ENCODE measurements at places on chromosomes 1 and 21.

GRCh38 chr1:41648844-41649243 is 164.4 kb upstream of the EDN2 start:
- DNase-seq, result no peak

GRCh38 chr21:35179990-35180540 is 131.0 kb upstream of the RUNX1 start:
- DNase-seq, result no peak

DNA sequence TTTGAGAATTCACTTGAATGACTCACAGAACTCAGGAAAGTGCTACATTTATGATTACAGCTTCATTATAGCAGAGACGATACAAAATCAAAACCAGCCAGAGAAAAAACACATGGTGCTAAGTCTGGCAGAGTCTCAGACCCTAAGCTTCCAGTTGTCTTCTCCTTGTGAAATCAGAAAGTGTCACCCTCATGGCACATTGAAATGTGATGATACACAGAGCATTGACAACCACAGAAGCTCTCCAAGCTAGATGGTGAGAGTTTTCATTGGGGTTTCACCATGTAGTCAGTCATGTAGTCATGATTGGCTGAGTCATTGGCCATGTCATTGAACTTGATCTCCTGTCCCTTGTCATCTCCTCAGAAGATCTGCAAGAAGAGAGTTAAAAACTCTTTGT is 526.6 kb downstream of the MRPL39 start:
- no peak for DNase-seq

GRCh38 chr1:94408104-94408830 is 9.9 kb upstream of the ABCD3 start:
- DNase-seq, result no peak

DNA sequence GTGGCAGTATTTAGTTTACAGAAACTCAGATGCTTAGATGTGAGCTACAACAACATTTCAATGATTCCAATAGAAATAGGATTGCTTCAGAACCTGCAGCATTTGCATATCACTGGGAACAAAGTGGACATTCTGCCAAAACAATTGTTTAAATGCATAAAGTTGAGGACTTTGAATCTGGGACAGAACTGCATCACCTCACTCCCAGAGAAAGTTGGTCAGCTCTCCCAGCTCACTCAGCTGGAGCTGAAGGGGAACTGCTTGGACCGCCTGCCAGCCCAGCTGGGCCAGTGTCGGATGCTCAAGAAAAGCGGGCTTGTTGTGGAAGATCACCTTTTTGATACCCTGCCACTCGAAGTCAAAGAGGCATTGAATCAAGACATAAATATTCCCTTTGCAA is 59.7 kb upstream of the ZNF326 start:
- DNase-seq, result no peak

DNA sequence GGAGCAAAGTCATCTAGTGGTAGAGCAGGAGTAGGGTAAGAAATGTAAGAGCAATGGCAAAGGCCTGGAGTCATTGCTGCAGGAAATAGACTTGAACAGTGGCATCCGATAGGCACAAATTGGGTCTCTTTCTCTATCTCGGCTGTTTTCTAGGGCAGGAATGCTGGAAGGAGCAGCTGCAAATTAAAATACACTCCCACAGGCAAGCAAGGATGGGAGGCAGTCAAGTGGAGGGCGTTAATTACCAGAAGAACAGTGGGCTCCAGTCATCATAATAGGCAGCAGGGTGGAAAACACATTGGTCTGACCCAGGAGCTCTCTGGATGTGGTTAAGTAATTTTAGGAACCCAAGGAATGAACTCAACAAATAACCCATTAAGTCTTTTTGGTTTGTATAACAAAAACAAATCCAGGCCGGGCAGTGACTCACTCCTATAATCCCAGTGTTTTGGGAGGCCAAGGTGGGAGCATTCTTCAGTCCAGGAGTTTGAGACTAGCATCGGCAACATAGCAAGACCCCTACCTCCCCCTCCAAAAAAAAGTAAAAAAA is 7.8 kb upstream of the TDRD5 start:
- no peak for DNase-seq

GRCh38 chr1:118912574-118912973 is 75.6 kb downstream of the TBX15 start:
- DNase-seq, result no peak

GRCh38 chr1:219427403-219427802 is 185.5 kb downstream of the ZC3H11B start:
- DNase-seq, result no peak

- no peak for DNase-seq
Observed at GRCh38 chr1:187619175-187619574, 790.4 kb downstream of the PLA2G4A start.

- DNase-seq, result peak; percentile 50
Observed at GRCh38 chr1:226733304-226733703, 5.8 kb downstream of the ITPKB start.

GRCh38 chr1:9044236-9044635 is 18.0 kb upstream of the SLC2A7 start:
- DNase-seq, result no peak

DNA sequence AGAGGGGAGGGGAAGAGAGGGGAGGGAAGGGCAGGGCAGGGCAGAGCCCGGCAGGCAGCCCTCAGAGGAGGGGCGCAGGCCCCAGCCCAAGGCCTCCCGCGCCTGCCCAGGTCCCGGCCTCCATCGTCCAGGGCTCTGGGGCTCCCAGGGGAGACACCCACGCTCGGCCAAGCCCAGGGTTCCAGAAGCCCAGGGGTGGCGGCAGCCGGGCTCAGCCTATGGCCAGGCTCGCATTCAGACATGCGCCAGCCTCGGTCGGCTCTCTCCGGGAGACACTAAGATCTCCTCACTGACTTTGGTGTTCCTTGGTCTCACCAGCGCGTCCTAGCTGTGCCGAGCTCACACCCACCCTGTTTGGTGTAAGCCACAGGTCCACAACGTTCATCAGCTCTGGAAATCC is 7.1 kb upstream of the ANKRD65 start:
- DNase-seq, result no peak

DNA sequence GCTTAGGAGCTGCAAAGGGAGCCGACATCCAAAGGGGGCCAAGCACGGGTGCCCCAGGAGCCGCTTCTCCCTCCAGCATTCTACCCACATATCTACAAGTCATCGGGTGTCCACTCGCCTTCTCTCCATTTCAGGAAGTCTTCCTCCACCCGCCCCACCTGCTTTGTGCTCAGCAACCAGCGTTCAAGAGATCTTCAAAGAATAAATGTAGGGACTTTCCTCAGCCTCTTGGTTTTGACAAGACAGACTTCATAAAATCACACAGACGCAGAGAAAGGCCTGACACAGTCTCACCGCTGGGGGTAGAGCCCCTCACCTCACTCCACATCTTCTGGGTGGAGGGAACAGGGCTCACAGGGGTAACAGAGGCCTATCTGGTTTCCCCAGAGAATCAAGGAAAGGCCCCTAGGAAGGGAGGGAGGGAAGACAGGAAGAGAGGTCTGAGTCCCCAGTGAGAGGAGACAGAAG is 49.5 kb downstream of the SSBP3 start:
- peak; percentile 12 for DNase-seq

- DNase-seq, result no peak
Observed at GRCh38 chr1:155974208-155975115, 3.9 kb downstream of the ARHGEF2 start.

- no peak for DNase-seq
Observed at GRCh38 chr1:235759336-235759735, 107.4 kb downstream of the LYST start.

DNA sequence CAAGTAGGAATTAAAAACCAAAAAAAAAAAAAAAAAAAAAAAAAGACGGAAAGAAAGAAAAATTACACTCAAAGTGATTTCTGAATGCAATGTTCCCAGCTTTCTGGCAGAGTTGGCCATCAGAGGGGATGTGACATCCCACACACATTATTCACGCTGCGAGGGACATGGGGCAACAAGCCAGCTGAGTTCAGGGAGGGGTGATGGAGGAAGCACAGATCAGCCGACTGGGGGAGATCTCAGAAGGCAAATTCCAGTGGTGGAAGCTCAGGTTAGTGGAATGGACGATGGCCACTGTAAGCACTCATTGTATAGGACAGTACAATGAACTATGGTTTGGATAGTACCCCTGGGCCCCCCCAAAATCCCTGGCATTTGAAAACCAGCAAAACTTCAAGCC is 311.9 kb downstream of the PCP4 start:
- no peak for DNase-seq

DNA sequence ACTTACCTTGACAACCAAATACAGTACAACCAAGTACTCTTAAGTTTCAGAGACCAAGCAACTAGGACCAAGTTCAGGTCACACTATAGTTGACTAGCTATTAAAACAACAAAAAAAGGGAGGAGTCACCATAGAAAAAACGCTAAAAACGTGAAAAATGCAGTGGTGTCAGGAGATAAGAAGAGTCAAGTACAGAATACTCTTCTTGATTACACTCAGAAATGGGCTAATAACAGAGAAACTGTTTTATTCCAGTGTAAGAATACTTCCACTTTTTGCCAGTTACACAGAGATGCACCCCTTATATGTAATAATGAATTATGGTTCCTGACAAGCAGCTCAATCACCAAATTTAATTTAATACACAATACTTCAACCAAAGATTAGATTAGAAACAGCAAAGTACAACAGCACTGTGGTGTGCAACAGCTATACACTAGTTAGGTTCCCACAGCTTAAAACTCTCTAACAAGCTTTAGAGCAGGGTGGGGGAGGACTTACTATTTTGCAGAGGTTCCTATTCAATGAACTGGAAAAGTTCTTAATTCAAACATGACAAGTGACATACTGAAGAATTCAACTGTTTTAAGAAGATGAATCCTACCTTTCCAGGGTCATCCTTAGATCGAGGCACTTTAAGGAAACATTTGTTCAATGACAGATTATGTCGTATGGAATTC is 70.4 kb downstream of the FOXJ3 start:
- no peak for DNase-seq

DNA sequence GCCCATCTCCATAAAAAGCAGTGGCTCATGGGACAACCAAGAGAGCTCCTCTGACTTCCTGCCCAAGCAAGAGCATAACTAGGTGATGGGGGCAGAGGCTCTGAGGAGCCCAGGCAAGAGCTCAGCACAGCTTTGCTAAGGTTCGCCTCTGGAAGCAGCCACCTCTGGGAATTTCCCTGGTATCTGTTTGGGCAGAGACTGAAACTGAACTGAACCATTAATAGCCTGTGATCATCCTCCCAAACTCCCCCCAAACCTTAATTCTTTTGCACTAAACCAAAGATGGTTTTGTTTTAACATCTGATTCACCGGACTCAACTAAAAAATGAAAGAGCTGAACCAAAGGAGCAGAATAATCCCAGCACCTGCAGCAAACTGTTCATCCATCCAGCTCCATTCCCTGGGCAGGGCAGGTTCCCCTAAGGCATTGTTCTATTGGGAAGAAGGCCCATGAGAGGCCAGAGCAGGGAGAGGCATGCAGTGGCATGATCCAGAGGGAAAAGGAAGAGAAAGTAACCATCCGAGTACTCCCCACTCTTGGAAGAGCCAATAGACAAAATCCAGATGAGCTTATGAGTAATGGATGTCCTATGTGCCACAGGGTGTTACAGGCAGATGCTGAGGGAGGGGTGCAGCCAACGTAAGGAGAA is 77.8 kb upstream of the KAZN start:
- no peak for DNase-seq

GRCh38 chr1:78359666-78360065 is 131.1 kb upstream of the PTGFR start:
- no peak for DNase-seq

- no peak for DNase-seq
Observed at GRCh38 chr1:44267438-44267837, 54.2 kb downstream of the DMAP1 start.

DNA sequence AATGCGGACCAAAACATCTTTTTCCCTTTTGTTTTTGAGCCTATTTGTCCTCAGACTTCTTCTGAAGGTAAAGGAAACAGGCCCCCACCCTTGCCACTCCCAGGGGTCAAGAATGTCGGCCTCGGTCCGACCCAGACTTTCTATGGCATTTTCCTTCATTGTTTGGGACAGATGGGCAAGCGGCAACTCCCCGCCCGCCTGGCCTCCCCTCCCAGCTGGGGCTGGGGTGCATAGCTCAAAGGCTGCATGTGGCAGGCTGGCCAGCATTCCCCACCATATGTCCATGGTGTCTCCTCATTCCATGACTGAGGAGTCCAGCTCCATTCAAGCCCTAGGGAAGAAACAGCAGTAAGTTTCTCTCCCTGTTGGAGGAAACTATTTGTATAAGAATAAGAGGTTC is 29.4 kb upstream of the TSPEAR start:
- no peak for DNase-seq

- no peak for DNase-seq
Observed at GRCh38 chr1:98221923-98222322, 301.1 kb upstream of the DPYD start.

DNA sequence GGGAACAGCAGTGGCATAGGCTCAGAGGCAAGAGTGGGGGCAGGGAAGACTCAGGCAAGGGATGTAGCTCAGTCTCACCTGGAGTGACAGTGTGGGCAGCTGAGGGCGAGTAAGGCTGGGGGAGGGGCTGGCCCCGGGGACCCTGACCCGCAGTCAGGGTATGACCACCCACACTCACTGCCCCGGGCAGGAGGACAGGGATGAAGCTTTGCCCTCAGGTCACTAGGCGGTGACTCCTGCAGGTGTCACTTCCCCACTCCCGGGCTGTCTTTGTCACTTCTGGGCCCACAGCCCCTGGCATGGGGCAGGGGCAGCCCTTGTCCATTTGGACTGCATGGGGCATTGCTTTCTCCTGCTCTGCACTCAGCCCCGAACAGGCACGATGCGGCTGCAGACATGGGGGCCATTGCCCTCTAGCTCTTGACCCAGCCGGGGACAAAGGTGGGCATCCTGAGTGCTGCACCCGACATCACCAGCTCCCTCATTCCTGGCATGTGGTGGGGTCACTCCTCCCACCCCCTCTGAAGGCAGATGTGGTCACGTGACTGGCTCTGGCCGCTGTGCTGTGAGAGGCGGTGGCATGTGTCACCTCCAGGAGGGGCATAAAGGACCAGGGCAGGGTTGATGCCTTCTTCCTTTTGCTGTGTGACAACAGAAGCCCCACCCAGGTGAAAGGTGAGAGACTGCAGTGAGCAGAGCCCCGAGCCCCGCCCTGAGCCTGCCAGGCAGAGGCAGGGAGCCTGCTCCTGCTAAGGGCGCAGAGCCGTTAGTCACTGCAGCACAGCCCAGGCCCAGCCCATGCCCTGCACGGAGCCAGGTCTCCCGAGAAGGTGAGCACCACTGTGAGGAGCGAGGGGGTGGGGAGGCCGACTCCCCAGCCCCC is 66.0 kb downstream of the MATN1 start:
- DNase-seq, result no peak

- DNase-seq, result no peak
Observed at GRCh38 chr1:22077728-22078127, 25.2 kb downstream of the CDC42 start.

DNA sequence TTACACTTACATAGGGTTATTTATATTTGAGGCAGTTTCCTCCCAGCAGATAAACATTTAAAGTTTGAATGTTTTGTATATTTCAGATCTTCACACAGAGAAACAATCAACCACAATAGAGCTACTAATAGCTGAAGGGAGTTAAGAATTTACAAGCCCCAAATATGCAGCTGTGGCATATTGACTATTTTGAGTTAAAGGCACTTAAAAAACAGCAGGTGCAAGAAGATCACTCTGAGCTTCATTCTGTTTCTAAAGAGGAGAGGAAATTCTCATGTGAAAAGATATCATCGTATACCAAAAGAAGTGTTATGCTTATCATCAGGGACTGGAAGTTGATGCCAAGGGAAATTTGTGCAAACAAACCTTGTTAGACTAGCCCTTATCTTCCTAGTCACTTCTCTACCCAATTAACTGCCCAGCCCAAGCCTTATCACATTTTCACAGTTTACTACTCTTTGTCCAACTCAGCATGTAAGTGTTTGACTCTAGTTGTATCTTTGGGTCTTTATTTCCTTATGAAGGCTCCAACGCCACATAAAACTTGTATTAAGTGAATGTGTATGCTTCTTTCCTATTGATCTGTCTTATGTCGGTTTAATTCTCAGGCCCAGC is 66.3 kb upstream of the COG2 start:
- DNase-seq, result no peak
